Central memory CD8-positive, alpha-beta T cell (primary cell): ENCODE measurements at places on chromosomes 2 and 18.

- DNase-seq = no peak
Measured at GRCh38 chr2:55420871-55421270, 1.2 kb upstream of the CCDC88A start.

DNA sequence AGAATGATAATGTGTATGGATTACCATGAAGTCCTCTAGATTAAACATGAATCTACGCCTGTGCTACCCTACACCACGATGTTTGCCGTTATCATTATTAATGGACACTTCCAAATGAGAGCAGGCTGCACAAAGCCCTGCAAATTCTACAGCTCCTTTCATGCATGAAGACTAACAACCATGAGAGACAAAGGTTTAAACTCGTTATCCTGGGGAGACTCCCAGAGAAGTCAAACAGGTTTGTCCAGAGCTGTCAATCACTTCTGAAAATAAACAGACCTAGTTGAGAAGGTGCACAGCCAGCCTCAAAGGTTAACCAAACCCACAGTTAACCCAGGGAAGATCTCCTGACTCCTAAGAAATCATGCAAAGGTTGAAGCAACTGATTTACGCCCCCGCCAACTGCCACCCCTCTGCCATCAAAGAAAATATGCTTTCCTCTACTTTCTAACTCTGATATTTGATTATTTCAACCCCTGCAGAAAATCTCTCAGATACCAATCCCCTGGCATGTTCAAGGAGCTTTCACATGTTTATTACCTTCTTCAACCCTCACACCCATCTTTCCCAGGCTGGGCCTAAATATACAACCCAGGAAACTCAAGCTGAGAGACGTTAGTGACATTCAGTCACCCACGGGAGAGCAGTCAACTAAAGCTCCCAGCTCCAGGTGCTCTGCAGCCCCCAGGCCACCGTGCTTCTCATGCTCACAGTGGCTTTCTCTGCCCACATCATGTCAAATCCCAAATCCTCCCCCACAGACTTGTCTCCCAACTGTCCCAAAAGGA, 35.9 kb downstream of the MYO5B start:
- no peak for DNase-seq

- no peak for DNase-seq
Measured at GRCh38 chr2:179565807-179566206, 295.6 kb downstream of the ZNF385B start.

- DNase-seq = no peak
Measured at GRCh38 chr2:32264422-32265105, at the start of gene NLRC4. TSS of gene NLRC4 (minus strand) at chr2:32264886. CDS start at chr2:32256775, 8,111 bp downstream.

- no peak for DNase-seq
Measured at GRCh38 chr2:16643099-16643498, 22.5 kb downstream of the CYRIA start.

DNA sequence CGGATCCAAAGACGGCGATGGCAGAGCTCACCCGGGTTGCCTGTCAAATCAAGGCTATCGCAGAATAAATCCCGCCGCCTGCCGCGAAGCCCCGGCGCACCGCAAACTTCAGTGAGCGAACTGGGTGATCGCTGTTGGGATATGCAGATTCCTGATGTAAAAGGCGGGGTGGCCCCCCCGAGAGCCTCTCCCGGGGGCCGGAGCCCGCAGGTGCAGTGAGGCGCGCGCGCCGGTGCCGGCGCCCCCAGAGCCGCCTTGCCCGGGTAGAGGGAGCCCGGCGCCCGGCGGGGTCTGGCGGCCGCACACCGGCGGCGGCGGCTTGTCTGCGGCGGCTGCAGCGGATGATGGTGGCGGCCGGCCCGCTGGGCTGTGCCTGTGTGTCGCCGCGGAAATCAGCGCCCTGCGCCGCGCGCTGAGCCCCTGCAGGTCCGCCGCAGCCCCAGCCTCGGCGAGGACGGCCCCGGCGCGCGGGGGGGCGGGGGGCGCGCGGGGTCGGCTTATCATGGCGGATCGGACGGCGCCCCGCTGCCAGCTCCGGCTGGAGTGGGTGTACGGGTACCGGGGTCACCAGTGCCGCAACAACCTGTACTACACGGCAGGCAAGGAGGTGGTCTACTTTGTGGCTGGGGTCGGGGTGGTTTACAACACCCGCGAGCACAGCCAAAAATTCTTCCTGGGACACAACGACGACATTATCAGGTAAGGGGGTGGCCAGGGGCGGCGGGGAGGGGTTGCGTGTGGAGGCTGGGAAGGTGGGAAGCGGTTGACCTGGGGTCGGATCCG, 1.3 kb downstream of the EML6 start:
- no peak for DNase-seq

DNA sequence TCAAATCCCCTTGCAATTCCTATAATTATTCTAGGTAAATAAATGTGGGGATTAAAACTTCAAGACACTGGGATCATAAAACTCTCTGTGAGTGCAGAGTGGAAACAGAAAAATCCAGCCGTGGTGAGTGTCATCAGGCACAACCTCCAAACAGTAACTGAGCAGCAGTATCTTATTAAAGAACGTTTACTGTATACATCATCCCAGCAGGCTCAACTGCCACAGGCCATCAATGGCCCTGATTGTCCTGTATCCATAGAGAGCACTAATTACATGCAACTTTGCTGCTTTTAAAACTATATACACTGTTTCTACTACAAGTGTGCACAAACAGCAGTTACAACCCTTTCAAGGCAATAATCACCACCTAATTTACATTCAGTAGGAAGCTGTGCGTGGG, 23.9 kb downstream of the GAREM1 start:
- DNase-seq = no peak

DNA sequence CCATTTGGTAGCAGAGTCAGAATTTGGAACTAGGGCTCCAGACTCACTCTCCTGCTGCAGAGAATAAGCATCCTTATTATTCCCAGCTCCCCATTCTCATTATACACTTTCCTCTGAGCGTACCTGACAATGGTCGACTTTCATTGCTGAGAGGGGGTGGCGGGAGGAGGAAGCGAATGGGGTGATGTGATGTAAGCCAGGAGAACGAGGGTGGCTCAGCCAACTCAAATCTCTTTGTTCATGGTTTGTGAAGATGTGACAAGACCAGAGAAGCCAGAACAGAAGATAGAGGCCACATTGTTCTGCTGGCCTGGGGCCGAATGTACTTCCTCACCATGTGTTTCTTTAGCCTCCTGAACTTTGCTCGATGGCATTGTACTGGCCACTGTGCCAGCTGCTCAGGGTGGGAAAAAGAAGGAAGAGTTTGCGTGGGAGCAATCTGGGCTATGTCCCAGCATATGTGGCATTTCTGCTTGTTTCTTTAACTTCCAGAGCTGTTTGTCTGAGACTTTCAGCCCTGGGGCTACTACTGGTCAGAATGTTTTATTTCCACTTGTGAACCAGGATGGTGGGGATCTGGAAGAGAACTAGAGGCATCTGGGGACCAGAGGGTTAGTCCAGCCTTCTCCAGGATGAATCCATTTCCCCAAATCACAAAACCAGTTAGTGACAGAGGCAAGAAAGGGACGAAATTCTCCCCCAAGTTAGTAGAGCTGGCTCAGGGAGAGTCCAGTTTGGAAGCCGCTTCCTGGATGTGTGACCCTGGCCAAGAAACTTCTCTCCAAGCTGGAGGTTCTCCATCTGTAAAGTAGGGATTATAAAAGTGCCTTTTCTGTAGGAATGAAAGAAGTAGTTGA, 62.6 kb downstream of the MOGAT1 start:
- DNase-seq = no peak

DNA sequence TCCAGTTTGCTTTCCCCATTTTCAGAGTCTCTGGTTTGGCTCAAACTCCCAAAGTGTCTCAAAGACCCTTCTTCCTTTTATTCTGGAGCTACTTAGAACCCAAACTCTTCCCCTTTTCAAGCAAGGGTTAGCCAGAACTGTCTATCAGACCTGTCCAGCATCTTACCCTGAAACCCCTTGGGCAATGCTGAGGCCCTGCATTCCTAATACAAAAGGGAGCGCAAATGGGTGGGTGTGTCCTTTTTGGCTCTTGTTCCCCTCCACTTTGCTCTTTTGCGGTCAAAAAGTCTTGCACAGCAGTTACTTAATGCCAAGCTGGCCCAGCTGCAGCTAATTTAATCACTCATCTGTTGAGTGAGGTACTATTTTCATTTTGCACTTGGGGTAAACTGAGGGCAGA, 231.2 kb upstream of the FOSL2 start:
- DNase-seq = no peak

DNA sequence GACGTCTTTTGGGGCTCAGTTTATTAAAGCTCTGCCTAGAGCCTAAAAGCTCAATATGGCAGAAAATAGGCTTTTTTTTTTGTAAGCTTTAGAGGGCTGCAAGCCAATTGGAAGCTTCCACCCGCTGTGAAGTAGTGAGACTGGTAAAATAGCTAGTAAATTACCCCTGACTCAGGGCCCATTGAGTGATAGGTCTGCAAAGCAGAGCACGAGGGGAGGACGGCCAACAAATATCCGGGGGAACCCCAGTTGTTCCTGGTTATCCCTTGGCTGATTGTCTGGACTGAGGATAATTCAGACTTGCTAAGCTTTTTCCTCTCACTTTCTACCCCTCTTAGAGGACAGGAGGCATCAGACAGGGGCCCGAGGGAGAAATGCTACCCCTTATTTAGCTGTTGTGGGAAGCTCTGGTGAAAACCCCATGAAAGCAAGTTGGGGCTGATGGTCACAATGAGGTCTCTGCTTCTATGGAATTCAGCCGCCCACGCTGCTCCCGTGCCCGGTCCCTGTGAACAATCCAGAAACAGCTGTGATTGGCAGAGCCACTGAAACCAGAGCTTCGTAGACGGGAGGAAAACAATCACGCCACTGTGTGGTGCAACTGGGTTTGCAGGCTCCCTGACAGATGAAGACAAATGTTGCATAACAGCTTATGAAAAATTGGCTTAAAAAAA, 141.9 kb upstream of the LGALSL start:
- DNase-seq = no peak

DNA sequence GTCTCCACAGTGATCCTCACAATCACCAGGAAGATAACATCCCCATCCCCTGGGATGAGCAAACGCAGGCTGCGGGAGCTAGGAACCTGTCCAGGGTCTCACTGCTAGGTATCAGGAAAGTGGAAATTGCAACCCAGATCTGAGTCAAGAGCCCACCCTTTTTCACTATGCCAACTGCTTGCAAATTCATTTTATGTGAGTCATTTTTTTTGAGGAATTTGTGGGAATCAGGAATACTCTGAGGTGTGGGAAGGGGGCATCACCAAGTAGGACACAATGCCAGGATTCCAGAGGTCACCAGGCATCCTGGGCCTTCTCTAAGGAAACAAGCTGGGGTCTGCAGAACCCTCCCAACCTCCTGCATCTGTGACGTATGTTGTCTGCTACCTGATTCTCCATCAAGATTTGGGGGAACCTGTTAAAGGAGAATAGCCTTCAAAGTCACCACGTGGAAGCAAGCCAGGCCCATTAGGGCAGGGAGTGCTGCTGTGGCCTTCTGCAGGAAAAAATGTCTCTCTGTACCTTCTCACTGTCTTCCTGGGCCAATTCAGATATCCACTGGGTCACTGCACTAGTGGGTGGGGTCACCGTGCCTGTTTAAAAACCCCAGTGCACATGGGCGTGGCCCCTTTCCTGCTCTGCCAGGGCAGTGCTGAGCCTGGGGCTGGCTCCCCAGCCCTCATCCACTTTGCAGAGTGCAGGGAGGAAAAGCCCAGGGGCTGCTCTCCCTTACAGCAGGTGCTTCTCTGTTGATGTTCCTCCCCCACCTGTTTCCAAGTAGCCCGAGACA, 50.2 kb downstream of the MCFD2 start:
- no peak for DNase-seq

- DNase-seq = no peak
Measured at GRCh38 chr2:182949572-182950189, 83.2 kb upstream of the FRZB start.

GRCh38 chr2:10614939-10615338, 74.8 kb downstream of the NOL10 start:
- no peak for DNase-seq

DNA sequence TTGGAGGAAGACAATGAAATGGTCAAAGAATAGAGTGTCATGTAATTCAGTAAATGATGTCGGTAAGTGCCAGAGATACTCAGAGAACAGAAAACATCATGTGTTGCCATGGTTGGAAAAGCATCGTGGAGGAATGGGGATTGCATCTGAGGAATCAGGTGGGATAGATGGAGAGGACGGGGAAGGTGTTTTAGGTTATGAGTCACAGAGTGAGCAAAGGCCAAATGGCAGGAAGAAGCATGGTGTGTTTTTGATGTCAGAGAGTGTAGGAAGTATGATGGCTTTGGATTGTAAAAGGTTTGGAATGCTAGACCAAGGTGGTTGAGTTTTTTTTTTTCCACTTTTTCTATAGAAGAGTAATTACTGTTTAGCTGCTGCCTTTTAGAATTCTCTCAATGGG, 27.5 kb upstream of the CD28 start:
- no peak for DNase-seq

- DNase-seq = no peak
Measured at GRCh38 chr18:79516441-79516931, 120.8 kb downstream of the NFATC1 start.

DNA sequence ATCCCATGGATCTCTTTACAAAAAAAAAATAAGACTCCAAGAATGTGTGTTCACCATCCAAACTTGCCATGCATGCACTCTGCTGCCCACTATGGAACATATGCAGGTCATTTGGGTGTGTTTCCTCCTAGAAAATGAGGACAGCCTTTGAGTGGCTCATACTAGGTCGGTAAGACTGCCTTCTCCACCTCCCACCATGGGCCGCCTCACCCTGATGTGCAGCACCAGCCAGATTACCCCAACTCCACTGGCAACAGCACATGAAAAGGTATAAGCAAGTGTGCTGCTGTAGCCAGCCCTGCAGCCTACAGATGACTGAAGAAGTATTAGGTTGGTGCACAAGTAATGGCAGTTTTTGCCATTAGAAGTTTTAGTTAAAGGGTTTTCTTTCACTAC, 214.2 kb downstream of the ATAD2B start:
- no peak for DNase-seq

GRCh38 chr2:24540011-24540477, 49.0 kb downstream of the NCOA1 start:
- DNase-seq = no peak

- DNase-seq = no peak
Measured at GRCh38 chr2:210938228-210938627, 381.8 kb downstream of the CPS1 start.

- DNase-seq = no peak
Measured at GRCh38 chr2:367246-367645, 79.4 kb upstream of the ALKAL2 start.

DNA sequence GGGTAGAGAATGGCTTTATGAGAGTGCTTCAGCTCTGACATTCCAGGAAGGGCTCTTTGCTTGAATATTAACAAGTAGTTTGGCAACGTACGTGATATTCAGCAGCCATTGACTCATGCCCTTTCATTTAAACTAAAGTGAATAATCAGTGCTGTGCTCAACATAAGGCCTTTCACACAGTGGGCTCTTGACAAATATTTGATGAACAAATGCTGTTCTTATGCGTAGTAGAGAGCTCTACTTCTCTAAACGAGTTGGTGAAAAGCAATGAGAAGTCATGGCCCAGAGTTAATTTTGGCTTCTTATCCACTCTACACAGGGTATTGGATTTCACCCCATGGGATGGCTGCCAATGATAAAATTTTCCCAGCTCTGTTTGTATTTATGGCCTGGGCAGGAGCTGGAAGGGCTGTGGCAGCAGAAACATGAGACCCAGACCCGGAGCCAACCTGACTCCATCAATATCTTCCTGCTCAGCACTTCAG, 338.9 kb downstream of the CCDC85A start:
- DNase-seq = no peak

GRCh38 chr2:33660416-33661123, 61.5 kb upstream of the FAM98A start:
- DNase-seq = no peak
